ENCODE measurements at places on chromosomes 5 and 9.

DNA sequence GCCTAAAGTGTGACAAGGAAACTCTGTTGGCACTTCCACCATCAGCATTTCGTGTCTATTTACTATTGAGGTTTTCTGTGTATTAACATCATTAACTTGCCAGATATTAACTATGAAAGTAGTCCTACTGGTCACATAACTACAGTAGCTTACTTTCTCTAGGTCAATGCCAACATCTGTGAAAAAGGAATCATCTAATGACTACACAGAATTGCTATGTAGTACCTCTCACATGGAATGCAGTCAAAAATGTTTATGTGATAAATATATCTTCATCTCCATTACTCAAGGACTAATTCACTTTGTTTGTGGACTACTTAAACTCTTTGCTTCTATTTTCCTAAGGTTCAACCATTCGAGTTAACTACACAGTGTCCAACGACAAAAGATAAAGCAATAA, 2.1 kb downstream of the SCAI start:
- no peak for DNase-seq

DNA sequence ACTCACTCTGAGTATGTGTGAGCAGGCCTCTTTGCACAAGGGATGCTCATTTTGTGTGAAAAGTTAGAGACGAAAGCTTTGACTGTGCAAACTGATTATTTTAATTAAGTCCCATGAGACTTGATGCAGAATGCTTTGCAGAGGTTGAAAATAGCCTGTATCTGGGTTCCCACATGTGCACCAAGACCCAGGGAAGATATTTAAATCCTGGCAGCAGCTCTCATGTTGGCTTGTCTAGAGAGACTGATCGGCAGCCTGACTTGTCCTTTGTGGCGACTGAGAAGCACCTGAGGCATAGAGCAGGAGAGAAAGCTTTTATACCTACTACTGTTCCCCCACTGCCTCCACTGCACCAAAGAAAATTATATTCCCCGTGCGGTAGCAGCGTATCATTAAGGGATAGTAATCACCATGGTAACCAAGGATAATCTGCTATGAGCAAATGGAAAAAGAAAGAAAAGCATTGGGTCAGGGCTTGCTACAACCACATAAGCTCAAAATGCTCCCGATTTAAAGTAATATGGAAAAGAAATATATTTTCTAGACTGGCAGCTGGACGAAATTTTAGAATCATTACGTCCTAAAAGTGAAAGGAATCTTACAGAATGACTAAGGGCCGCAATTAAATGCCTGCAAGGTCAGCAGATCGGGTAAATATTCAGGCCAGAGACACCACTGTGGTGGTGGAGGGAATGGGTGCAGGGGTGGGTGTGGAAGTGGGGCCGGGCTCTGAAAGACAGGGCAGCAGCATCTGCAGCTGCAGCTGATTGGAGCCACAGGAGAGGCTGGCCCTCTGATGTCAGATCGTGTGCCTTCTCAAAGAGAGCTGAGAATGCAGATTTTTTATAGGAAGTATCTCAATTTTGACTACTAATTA, 135.3 kb upstream of the EPB41L4A start:
- DNase-seq, result no peak

GRCh38 chr9:35974800-35975199, 16.8 kb upstream of the OR2S2 start:
- DNase-seq, result no peak

DNA sequence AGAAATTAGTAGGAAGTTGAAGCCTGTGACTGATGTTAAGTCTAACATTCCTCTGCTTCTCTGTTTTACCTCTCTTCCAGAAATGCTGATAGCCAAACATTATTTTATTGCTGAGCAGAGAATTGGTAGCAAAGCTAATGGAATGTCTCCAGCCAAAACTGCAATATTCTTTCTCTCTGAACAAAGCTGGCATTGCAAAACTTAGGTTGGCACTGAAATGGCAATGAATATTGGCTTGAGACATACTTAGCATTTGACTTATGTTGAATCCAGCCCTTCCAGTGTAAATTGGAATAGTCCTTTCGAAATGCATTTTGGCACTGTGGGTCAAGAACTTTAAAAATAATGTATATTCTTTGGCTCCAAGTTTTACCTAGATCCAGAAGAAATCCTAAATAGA, 21.1 kb downstream of the FAF2 start:
- DNase-seq, result no peak

GRCh38 chr9:114154600-114155102, 686 bp upstream of the COL27A1 start:
- DNase-seq, result no peak

DNA sequence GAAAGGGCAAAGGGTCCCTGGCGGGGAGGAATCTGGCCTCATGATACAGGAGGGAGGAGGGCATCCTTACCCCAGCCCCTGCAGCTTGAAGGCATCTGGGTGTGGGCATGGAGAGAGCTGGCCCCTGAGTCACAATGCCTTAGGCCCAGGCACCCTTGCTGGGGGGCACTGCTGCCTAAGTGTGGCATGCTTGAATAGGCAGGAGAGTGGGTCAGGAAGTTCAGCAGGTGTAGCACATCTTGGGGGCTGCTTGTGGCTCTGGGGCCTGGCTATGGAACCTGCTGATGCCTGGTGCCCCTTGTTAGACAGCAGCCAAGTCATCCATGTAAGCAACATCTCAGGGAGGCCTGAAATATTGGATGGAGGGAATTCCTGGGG, 63.1 kb downstream of the HSPA4 start:
- DNase-seq, result no peak

DNA sequence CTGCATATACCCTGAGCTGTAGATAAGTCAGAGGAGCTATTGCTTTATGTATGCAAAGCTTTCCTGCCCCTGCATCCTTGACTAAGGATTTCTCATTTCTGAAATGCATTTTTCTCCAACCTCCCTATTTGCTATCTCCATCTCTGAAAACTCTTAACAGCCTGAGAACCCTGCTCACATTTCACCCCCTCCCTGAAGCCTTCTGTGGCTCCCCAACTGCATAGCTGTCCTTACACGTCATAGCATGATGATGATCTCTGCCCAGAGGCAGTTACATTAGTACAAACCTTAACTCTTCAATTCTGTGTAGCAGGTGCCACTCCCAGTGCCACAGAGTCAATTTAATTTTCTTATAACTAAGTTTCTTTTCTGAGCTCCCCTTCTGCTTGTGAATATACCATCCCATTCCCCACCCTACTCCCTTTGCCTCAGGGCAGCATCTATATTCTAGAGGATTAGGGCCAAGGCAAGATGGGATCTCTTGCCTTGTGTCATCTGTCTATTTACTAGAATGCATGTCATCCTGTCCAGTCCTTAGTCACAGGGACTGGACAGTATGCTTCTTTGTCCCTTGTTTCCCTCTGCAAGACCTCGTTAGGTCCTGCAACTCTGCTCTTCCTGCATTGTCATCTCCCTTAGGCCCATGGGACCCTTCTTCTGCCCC, 149.7 kb upstream of the SPRY4 start:
- DNase-seq, result no peak

DNA sequence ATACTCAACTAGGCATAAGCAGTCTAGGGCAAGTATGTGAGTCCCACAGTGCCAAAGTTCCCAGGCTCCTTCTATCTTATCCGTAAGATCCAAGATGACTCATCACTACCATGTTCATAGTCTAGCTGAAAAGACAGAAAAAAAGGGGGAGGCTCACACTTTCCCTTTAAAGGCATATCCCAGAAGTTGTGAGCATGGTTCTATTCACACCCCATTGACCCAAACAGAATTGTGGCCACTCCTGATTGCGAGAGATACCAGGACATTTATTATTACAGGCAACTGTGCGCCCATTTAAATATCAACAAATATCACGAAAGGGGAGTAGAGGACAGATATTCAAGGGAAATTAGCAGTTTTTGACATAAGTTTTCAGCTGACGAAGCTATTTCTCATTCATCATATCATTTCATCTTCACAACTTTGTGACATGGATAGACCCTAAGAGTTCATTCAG, 8.1 kb upstream of the PFDN1 start:
- peak; percentile 78 for DNase-seq

- DNase-seq, result no peak
Observed at GRCh38 chr9:103530934-103531333, 535.8 kb downstream of the CYLC2 start.

GRCh38 chr5:150113047-150113744, 26.8 kb upstream of the CSF1R start:
- DNase-seq, result peak; percentile 67

- peak; percentile 39 for DNase-seq
Observed at GRCh38 chr9:29730163-29730562, 2156.9 kb upstream of the C9orf72 start.

DNA sequence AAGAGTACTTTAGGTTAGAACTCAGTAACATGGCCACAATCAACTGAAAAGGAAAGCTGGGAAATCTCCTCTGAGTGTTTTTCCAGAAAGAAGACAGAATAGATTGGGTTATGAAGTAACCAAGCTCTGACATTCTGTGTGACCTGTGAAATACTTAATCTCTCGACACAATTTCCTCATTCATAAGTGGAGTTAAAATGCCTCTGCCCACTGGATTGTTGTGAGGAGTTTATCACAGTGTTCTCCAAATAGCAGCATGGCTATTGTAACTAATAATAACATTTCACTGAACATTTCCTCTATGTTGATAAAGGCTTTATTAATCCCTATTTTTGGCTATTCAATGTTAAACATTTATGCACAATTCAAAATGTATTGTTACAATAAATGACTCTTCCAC, 311.0 kb downstream of the GABRB2 start:
- DNase-seq, result no peak

GRCh38 chr5:126486332-126486731, 63.1 kb downstream of the GRAMD2B start:
- no peak for DNase-seq

DNA sequence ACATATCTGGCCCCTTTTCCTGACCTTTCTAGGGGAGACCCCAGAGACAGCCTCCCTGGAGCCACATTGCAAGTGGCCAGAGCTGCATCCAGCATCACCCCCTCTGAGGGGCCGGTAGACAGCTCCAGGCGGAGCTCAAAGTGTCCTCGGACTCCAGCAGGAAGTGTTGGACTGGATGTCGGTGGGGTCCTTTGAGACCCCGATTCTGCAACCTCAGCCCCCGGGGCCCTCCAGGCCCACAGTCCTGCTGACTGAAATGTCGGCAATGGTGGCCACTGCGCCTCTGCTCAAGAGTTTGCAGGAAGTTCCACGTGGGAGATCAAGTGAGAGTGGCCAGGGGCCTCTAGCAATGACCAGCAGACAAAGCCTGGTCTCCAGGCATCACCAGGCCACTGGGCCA, 115.9 kb upstream of the FOXD4L5 start:
- DNase-seq, result no peak

Measured in hepatocyte (in vitro differentiated cells).